Stimulated activated CD4-positive, alpha-beta T cell treated with anti-CD3 and anti-CD28 coated beads, Interleukin-4, amount 100 ng/mL, for 4 hours (primary cell): ENCODE measurements at places on chromosomes 1 and 21.
A peak's percentile ranks its signal among the peaks of the same experiment; 100 is the strongest.

- no peak for DNase-seq
These were observed 235.4 kb upstream of the LYPLAL1 start for GRCh38 chr1:218938259-218938658.

GRCh38 chr1:221779771-221780170 is 37.9 kb upstream of the DUSP10 start:
- DNase-seq, result no peak

- DNase-seq, result no peak
These were observed 481.3 kb downstream of the CAMTA1 start for GRCh38 chr1:7266561-7266960.

GRCh38 chr1:172322219-172323061 is 98.0 kb upstream of the C1orf105 start:
- no peak for DNase-seq

- no peak for DNase-seq
These were observed 6.8 kb upstream of the TRNP1 start for GRCh38 chr1:26986658-26987057.

- DNase-seq, result no peak
These were observed 301.2 kb upstream of the SPAG17 start for GRCh38 chr1:118486199-118486598.

GRCh38 chr1:72221811-72222210 is 60.5 kb downstream of the NEGR1 start:
- no peak for DNase-seq

- no peak for DNase-seq
These were observed 20.3 kb upstream of the TBX19 start for GRCh38 chr1:168260393-168260792.

DNA sequence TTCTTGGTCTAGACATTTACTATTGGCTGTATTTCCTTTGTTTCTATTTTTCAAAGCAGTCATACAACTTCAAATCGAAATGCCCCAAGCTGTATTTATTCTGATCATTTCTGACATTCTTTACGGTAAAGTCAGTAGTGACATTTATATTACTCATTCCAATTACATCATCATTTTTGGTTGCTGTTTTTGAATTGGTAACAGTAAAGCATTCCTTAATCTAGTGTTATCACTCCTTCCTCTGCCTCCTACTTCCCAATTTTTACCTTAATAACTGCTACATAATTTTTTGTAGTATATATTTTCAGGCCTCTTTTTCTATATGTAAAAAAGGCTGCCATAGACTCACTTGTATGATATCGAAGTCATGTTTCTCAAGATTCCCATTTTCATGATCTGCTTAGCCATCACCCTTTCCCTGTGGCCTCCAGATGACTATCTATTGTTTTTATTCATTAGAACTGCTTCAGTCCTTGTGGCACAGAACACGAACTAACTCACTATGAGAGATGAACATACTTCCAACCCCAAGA is 167.2 kb downstream of the RUNX1 start:
- no peak for DNase-seq

DNA sequence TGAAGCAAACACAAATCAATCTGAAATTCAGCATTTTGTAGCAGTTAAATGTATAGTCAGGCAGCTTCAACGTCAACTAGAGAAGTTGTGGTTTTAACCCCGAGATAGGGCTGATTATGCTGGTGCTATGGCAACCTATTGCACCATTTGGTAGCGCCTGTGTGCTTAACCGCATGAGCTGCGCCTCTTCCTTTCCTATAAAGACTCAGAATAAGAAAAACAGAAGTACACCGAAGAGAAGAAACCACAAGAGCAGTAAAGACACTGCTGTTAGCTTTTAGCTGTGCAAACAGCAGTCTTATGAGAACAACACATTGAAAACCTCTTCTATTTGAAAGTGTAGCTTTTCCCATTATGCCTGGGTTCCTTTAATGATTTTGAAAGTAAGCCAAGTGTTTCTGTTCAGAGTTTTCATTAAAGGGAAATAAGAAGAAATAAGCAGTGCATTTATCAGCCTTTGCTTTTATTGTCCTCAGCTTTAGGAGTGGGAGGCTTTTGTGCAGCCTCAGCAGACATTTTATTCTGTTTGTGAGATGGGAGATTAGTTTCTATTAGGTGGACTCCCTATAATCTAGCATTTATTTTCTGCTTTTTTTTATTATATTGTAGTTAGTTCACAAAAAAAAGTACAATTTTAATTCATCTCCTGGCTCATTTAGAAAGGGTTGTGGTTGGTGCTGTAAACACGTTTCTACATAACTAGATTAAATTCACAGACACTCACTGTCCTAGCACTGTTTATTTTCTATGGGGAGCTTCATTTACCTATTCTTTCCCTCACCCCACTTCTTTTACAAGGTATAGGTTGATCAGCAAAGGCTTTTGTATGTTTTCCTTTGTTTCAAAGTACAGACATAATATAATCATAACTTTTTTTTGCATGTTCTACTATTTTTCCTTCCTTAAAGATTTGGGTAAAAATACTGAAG is 43.3 kb downstream of the PTPRC start:
- DNase-seq, result peak; percentile 85

GRCh38 chr1:84849357-84849975 is 43.5 kb downstream of the LPAR3 start:
- no peak for DNase-seq

DNA sequence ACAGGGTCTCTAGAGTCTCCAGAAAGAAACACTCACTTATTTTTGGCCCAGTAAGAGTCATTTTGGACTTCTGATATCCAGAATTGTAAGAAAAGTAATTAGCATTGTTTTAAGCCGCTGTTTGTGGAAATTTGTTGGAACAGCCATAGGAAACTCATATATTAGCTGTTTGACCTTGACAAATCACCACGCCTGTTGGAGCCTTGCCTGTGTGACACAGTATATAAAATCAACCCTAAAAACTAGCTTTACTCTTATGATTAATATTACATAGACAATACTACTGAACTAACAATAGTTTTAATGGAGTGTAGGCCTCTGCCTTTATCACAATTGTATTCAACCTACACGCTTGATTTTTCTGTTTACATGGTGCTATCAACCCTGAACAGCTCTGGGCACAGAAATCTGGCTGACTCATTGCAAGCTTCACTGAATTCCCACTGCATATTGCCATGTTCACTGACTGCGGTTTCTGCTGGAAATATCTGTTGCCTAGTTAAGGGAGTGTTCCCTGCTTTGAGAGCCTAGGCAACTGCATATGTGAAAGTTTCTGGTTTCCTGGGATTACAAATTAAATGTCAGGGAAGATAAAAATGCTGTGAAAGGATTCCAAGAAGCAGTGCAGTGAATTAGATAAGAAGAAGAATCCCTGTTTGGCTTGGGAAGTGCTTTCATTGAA is 419.5 kb upstream of the DEPDC1 start:
- DNase-seq, result no peak

DNA sequence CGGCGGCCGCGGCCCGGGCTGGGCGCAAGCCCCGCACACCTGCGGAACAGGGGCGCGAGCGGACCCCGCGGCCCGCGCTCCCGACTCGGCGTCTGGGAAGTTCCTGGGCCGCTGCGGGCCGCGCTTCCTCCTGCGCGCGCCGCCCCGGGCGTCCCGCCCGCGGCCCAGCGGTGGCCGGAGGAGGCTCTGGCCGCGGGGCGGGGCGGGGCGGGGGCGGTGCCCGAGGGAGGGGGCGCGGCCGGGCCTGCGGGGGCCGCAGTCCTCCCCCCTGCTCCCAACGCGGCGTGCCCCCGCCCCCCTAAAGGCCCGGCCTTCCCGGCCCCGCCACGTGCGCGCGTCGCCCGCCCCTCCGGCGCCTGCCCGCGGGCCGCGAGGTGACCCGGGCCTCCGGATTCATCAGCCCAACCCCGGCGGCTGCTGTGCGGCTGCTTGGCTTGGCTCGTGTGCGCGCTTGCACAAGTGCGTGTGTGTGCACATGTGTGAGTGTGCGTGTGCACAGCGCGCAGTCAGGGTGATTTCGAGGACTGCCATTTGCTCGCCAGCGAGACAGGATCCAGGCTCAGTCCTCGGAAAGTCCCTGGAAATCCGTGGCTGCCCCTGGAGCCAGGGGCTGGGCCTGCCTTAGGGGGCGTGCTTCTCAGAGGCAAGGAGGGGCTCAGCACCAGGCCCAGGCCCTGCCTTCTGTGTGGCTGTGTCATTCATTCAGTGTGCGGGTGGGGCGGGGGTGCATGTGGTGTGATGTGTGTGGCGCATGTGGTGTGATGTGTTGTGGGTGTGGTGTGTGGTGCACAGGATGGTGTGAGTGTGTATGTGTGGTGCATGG is at the start of gene C2CD2:
Gene C2CD2 (minus strand): TSS at position 188 of the 823 bp plus-strand sequence. CDS start 370 bp downstream, outside the sequence.
- DNase-seq, result peak; percentile 52

DNA sequence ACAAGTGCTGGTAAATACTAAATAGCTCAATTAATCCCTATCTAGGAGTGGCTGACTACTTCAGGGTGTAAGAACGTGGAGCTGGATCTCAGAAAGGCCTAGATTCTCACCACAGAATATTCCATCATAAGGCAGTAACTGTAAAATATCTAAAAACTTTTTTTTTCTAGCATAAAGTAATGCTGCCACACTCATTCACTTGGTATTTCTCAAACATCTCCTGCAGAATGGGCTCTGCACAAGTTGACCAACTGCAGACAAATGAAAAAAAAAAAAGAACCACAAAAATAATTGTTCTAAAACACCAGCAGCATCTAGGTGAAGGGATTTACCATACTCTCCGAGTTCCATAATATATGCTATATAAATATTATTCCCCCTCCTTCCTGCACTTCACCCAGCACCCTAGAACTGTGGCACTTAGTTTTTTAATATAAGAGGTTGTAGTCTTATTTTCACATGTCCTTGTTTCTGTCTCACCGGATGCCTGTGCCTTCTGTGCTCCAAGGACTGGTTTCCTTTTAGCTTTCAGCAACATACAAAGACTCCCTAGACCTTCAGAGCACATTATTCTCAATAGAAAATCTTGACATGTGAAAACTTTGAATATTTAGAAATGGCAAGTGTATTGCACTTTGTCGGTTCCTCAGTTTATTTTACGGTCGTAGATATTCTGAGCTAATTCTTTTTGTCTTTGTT is 8.9 kb downstream of the VSIG8 start:
- no peak for DNase-seq

- DNase-seq, result no peak
These were observed 61.4 kb downstream of the KAZN start for GRCh38 chr1:14659913-14660312.

GRCh38 chr1:106603616-106604015 is 452.9 kb upstream of the PRMT6 start:
- DNase-seq, result no peak

- no peak for DNase-seq
These were observed 68.1 kb downstream of the SPAG17 start for GRCh38 chr1:118116909-118117308.

GRCh38 chr1:18817316-18817715 is 42.1 kb downstream of the TAS1R2 start:
- no peak for DNase-seq

DNA sequence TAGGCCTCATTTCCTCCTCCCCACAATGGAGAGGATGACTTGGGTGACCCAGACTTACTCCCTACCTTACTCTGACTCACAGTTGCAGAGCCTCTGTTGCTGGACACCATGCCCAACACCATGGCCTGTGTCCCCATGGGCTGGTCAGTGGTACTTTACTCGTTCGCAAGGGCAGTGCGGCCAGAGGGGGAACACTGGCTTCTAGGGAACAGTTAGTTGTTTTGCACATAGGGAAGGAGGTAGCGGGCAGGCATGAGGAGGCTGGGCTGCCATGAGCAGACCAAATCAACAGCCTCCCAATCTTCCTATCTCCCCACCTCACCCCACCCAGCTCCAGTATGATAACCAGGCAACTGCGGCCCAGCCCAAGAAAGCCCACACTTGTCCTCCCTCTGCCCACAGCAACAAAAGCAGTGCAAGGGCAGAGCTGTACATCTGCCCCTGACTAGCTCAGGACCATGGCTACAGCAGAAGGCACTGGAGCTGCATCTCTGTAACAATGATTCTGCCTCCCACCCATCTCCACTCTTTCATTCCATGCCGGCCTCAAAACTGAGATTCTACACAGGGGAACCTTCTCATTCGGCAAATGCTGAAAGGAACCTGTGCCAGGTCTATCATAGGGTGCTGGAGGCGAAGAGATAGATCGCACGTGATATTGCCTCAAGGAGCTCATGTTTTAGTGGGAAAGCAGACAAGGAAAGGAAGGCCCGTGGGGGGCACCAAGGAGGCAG is 18.6 kb downstream of the TAL1 start:
- no peak for DNase-seq

GRCh38 chr1:206899717-206900116 is 2.5 kb downstream of the IL24 start:
- no peak for DNase-seq

GRCh38 chr1:190897233-190897632 is 419.6 kb upstream of the BRINP3 start:
- no peak for DNase-seq

DNA sequence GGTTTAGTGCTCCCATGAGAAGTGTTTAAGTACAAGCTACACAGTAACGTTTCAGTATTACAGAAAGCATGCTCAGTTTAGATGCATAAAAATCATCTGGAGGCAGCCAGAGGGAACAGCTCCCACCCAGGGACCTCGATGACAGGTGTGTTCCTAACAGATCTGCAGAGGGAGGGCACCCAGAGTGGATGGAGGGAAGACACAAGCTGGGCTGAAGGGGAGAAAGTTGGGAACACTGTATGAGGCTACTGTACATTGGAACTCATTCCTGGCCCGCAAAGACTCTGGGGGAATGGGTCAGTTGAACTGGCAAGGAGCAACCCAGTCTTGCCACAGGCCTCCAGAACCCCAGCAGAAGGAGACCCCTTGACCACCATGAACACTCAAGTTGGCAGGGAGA is 52.4 kb downstream of the ZP4 start:
- DNase-seq, result no peak

DNA sequence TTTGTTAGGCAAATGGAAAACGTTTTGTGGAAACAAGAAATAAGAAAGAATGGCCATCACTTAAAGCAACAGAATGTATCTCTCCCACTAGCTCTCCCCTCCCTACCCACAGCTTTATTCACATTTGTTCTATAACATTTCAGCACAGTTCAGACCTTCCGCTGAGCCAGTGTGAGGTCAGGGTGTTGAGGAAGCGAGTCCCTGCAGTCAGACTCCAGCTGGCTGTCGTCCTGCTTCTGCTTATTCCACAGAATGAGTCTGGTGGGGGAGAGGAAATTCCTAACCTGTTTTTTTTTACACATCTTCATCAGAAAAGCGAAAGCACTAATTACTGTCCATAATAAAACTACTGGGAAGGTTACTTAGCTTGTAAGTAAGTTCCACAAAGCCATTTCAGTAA is 39.0 kb downstream of the MRPL39 start:
- peak; percentile 48 for DNase-seq

DNA sequence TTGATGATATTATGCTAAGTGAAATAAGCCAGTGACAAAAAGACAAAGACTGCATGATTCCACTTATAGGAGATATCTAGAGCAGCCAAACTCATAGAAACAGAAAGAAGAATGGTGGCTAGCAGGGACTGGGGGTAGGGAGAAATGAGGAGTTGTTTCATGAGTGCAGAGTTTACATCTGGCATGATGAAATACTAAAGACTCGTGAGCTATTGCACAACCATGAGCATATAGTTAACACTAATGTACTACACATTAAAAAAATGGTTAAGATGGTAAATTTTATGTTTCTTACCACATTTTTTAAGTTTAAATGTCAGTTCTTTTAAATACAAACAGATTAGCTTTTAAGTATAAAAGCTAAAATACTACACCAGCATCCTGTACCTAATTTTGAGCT is 57.8 kb downstream of the ESRRG start:
- no peak for DNase-seq
